ENCODE measurements at places on chromosomes 13 and 19.

GRCh38 chr19:7509625-7510024 lies 6.3 kb upstream of the ZNF358 start:
- DNase-seq, result no peak

- no peak for DNase-seq
These were observed 37.1 kb downstream of the DZIP1 start for GRCh38 chr13:95607366-95607765.

DNA sequence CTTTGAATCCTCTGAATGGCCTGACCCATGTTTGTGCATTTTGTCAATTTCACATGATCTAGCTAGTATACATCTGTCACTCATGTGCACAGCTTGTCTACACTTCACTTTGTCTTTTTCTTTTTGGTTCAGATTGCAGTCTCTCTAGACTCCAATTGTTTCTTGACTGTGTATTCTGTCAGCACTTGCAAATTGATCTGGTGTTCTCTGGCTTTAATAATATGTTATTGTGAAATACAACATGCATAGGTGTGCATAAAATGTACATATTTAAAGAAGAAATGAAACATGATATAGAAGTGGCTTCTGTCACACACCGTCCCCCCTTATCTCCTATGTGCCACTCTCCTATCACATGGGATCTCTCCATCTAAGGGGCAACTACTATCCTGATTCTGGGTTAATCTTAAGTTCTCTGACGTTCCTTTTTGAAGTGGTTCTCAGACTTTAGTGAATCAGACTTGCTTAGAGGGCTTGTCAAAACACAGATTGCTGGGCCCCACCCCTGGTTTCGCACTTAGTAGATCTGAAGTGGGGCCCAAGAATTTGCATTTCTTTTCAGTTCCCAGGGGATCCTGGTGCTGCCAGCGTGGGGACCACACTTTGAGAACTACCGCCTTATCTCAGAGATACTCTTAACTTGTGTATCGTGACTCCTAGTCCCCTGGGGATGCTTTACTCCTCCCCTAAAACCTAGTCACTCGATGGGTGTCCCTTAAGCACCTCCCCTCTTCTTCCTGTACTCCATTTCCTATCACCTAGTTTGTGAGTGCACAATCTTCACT lies 5.8 kb downstream of the KRTDAP start:
- DNase-seq, result no peak

GRCh38 chr19:39968789-39969188 lies 2.2 kb upstream of the PSMC4 start:
- DNase-seq, result no peak

GRCh38 chr13:106115081-106115480 lies 420.4 kb downstream of the EFNB2 start:
- no peak for DNase-seq

- no peak for DNase-seq
These were observed 8.2 kb downstream of the SLC25A30 start for GRCh38 chr13:45410001-45410400.

- DNase-seq, result no peak
These were observed 5.2 kb downstream of the BRCA2 start for GRCh38 chr13:32320528-32320927.

- no peak for DNase-seq
These were observed 64.2 kb downstream of the LNX2 start for GRCh38 chr13:27556109-27556508.

DNA sequence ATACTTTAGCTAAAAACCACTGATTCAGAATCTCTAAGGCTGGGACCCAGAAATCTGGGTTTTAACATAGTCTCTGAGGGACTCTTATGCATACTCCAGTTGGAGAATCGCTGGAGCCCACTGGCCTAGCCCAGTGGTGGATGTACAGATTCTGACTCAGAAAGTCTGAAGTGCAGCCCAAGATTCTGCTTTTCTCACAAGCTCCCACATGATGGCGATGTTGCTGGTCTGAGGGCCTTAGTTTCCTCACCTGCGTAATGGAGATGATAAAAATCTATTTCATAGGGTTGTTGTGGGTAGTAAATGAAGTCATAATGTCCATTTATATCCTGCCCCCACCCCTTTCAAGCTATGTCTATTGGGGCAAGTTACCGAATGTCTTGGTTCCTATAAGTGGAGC lies 7.7 kb upstream of the CDADC1 start:
- DNase-seq, result no peak

- DNase-seq, result no peak
These were observed 11.2 kb upstream of the MYO16 start for GRCh38 chr13:108618233-108618632.
